ENCODE measurements at places on chromosomes 16 and 17.

GRCh38 chr17:51107778-51108177, 12.9 kb downstream of the SPAG9 start:
- DNase-seq, result no peak

- no peak for DNase-seq
Measured at GRCh38 chr16:4958510-4959438, 644 bp downstream of the SEC14L5 start.

GRCh38 chr16:84833144-84833500, 13.3 kb downstream of the CRISPLD2 start:
- DNase-seq, result no peak

DNA sequence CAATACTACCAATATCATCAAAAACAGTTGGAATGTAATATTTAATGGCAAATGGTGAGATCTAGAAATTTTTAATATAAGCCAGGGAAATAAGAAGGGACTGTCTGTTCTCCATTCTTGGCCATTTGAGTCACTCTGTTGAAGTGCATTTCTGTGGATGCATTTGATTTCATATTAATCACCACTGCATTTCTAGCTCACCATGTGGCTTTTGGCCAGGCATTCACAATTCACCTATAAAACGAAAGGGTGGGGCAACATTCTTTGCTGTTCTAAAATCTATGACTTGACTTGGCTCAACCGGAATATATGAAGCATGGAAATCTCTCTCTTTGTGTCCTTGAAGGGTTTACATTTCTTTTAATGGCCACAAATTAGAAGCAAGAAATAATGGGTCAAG, 483.0 kb downstream of the SLC39A11 start:
- DNase-seq, result no peak

GRCh38 chr17:17354560-17355349, 51.6 kb downstream of the NT5M start:
- peak; percentile 67 for DNase-seq

Data from activated T-cell treated with anti-CD3 and anti-CD28 coated beads for 24 hours (primary cell).